Stomach (tissue), 19 donors: ENCODE measurements at places on chromosomes 6 and 20. TPM values are rescaled to one million over a fixed set of nuclear protein-coding genes. Genes with fewer than 3 reads are reported as not detected.

DNA sequence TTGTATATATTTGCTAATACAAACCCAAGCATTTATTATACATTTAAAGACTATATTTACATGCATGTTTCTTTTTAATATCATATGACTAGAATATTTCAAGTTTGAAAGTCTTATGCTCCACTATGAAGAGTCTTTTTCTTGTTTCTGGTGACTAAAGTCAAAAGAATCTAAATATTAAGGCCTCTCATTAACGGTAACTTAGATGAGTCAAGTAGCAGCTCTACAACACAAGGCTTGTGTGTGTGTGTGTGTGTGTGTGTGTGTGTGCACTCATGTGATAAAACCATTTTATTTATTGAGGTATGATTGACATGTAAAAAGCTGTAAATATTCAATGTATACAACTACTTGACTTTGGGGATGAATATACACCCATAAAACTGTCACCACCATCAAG, 275.6 kb downstream of the TFAP2B start:
- H3K36me3 ChIP-seq, result no peaks in the 10 kb centered on the region
- H3K4me1 ChIP-seq, result no peaks in the 10 kb centered on the region
- no peak for DNase-seq
- no peak overlapping the region for H3K4me3 ChIP-seq

DNA sequence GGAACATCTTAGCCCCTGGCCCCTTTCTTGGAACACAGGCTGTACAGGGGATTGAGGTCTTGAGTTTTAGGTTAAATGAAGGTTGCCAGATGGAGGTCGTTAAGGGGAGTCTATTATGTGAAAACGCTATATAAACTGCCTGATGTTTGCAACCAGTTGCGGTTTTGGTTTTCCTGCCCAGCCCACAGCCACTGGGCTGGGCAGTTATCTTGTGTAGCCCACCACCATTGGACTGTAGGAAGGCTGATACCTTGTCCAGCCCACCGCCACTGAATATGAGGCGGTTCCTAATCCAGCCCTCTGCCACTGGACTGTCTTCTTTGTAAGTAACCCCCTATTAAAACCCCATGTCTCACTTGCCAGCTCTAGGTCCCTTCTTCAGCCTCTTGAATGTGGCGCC, 42.3 kb upstream of the COL21A1 start:
- no peak overlapping the region for H3K4me3 ChIP-seq
- no peaks in the 10 kb centered on the region for H3K4me1 ChIP-seq
- no peak overlapping the region for H3K27ac ChIP-seq

DNA sequence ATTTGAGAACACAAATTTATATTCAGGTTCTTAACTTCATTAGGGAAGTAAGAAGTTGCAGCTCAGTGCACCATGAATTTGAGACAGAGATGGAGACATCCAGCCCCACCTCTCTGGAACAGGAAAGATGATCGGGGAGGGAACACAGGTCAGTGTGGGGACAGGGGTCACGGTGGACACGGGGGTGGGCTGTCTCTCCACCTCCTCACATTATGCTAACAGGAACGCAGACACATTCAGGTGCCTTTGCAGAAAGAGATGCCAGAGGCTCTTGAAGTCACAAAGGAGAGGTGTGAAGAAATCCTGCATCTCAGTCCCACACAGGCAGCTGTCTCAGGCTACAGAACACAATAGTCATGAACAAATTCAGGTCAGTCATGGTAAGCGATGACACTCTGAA, 3.1 kb downstream of the HLA-C start:
- H3K4me3 ChIP-seq, result no peak overlapping the region
- peaks cover 4% of the 10 kb centered on the region for H3K4me1 ChIP-seq
- no peaks in the 10 kb centered on the region for H3K27me3 ChIP-seq
- no peak overlapping the region for H3K27ac ChIP-seq

DNA sequence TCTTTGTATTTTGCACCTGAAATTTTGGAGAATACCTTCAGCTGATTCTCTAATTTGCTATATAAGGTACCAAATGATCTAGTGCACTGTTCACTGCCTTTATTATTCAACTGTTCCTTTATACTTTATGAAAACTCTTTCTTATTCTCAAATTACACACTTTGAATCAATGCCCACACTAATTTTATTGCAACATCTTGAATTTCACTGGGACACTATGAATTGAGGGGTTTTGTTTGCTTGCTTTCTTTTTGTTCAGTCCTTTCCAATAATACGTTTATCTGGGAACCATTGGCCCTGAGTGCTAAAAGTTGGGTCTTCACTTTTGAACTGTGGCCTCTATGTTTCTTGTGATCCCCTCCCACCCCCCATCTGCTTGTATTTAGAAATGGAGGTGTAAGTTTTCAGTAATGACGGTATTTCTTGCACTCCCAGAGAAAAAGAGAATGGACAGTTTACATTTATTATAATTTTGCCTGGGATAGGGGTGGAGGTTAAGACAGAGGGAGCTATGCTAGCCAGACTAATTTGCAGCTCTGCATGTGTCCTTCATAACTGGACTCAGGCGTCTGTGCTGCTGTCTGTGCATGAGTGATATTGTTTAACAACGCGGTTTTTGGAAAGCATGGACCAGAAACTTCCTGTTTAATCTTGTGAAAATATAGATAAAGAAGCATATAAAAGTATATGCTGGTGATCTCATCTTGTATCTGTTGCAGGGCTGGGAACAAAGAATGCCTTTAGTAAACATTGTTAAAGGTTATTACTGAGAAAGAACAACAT, 98.1 kb downstream of the DNAH8 start:
- no peak overlapping the region for H3K27ac ChIP-seq
- no peaks in the 10 kb centered on the region for H3K36me3 ChIP-seq
- H3K4me1 ChIP-seq, result no peaks in the 10 kb centered on the region

GRCh38 chr6:41257369-41258195, 28.9 kb downstream of the TREM1 start:
- no peak overlapping the region for H3K27ac ChIP-seq
- H3K36me3 ChIP-seq, result no peaks in the 10 kb centered on the region
- H3K4me1 ChIP-seq, result no peaks in the 10 kb centered on the region
- peak; percentile 61 for DNase-seq

DNA sequence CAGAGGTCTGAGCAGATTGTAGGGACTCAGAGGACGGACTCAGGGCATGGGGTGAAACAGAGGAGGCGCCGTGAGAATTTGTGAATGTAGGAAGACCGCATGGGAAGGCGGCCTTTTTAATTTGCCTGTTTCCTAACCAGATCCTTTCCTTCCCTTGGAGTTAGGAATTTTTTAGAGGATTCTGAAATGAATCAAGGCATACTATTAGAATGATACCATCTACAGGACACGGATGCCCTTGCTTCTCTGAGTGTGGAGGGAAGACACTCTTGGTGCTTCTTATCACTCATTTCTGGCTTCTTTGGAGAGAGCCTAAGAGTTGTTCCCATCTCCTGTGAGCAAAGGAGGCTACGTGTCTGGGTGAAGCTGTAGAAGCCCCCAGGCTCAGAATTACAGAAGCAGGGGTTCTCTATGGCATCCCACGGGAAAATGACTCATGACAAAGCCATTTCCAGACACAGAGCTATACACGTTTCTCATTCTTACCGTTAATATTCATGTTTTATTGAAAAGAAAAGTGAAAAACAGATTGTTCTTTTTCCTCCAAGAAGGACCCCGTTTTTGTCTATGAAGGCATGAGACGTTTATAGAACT, 148.5 kb downstream of the EDN3 start:
- no peaks in the 10 kb centered on the region for H3K4me1 ChIP-seq
- peaks cover 60% of the 10 kb centered on the region for H3K27me3 ChIP-seq
- no peaks in the 10 kb centered on the region for H3K36me3 ChIP-seq
- DNase-seq, result no peak
- no peak overlapping the region for H3K27ac ChIP-seq

DNA sequence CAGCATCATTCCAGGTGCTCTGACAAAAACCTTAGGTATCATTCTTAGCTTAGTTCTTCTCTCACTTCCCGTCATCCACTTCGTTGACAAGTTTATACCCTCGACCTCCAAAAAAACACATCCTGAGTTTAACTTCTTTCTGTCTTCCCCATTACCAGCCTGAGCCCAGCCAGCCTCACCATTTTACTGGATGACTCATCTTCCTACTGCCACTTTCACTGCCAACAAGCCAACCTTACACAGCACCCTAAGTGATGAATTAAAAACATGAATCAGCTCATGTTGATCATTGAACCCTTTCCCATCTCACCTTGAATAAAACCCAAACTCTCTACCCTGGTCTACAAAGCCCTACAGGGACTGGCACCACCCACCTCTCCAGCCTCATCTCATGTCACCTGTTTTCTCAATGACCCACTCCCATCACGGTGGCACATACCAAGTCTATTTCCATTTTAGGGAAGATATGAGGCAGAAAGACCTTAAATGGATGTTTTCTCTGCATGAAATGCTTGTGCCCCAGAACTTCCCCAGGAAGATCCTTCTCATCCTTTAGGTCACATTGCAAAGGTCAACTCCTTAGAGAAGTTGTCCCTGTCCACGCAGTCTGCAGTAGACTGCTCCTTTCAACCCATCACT, 9.9 kb upstream of the UST start:
- no peak for DNase-seq
- no peak overlapping the region for H3K4me3 ChIP-seq
- H3K27ac ChIP-seq, result no peak overlapping the region

- no peak overlapping the region for H3K27ac ChIP-seq
- no peaks in the 10 kb centered on the region for H3K36me3 ChIP-seq
- no peaks in the 10 kb centered on the region for H3K27me3 ChIP-seq
- no peak for DNase-seq
- no peak overlapping the region for H3K4me3 ChIP-seq
- no peaks in the 10 kb centered on the region for H3K4me1 ChIP-seq
These were observed 25.0 kb upstream of the NELFCD start for GRCh38 chr20:58956078-58956477.

DNA sequence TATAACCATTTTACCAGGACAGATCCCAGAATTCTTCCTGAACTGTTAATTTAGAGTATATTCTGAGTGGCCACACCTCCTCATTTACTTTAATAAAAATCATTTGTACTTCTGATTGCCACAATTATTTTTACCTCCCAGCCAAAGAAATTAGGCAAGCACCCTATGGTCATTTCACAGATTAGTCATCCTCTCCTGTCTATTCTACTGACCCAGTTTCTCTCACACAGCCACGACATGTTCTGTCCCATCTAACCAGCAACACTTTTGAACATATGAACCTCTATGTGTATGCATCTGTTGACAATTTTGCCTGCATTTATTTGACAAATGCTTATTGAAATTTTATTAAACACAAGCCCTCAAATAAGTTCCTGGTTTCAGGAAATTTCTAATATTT, 202.6 kb upstream of the STXBP5 start:
- H3K27ac ChIP-seq, result no peak overlapping the region
- H3K4me3 ChIP-seq, result no peak overlapping the region
- no peaks in the 10 kb centered on the region for H3K4me1 ChIP-seq
- no peak for DNase-seq
- no peaks in the 10 kb centered on the region for H3K27me3 ChIP-seq

- H3K4me1 ChIP-seq, result peaks cover 18% of the 10 kb centered on the region
- peaks cover 54% of the 10 kb centered on the region for H3K36me3 ChIP-seq
- no peaks in the 10 kb centered on the region for H3K27me3 ChIP-seq
- H3K4me3 ChIP-seq, result no peak overlapping the region
- no peak for DNase-seq
These were observed 36.5 kb upstream of the MPC1 start for GRCh38 chr6:166419286-166419685.

DNA sequence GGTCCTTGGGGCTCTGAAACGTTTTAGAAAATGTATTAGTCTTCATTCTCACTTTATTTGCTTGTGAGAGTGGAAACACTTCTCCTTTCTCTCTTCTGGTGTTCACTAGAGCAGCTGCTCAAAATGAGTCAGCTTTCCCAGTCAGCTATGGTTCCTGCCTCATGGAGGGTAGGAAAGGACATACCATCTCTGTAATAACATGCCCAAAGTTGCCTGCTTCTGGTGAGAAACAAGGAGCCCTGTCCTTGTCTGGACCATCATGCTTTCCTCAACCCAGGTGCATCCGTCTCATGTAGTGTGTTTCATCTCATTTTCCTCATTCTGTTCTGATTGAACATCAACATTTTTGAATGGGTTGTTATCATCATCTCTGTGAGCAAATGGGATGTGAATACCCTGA, 17.1 kb upstream of the TINAG start:
- H3K27me3 ChIP-seq, result no peaks in the 10 kb centered on the region
- no peak overlapping the region for H3K4me3 ChIP-seq
- H3K4me1 ChIP-seq, result no peaks in the 10 kb centered on the region
- H3K27ac ChIP-seq, result no peak overlapping the region

DNA sequence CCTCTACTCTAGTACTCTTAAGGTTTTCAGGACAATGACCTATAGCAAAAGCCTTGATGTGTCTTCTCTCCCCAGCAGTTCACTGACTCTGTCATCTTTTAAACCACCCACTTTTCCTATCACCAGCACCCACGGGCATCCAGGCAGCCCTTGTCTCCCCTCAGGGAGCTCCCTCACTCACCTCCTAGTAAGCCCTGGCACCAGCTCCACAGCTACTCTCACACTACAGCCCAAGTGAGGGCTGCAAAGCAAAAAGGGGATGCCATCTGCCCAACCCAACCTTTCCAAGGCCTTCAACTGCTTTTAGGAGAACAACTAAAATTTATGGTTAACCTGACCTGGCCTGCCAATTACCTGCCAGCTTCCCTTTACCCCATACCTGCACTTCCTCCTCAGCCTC, 26.0 kb downstream of the GCLC start:
- no peaks in the 10 kb centered on the region for H3K27me3 ChIP-seq
- no peak for DNase-seq
- no peak overlapping the region for H3K27ac ChIP-seq
- peaks cover 28% of the 10 kb centered on the region for H3K4me1 ChIP-seq
- H3K4me3 ChIP-seq, result no peak overlapping the region

DNA sequence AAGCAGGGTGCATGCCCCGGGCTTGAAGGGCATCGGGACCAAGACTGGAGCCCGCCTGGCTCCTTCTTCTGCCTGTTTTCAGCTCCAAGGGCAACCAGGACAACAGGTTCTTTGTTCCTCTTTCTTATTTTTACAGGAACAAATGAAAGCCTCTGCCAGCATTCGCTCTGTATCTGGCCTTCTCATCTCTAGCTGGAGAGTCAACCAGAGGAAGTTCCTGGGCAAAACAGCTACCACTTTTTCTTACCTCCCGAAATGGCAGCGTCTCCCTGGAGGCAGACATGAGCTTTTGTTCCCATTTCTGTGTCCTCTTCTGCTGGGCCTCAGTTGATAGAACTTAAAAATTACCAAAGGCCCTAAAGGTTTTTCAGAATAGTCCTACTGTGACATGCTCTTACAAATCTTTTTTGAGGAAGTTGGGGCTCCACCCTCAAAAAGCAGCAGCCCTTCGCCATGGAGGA, 74.1 kb upstream of the NAA20 start:
- peaks cover 10% of the 10 kb centered on the region for H3K36me3 ChIP-seq
- peaks cover 43% of the 10 kb centered on the region for H3K4me1 ChIP-seq
- no peak overlapping the region for H3K4me3 ChIP-seq
- no peaks in the 10 kb centered on the region for H3K27me3 ChIP-seq

COMMD7 gene
- 28.4 TPM for total RNA-seq
